ENCODE measurements at places on chromosomes 2 and 18.

DNA sequence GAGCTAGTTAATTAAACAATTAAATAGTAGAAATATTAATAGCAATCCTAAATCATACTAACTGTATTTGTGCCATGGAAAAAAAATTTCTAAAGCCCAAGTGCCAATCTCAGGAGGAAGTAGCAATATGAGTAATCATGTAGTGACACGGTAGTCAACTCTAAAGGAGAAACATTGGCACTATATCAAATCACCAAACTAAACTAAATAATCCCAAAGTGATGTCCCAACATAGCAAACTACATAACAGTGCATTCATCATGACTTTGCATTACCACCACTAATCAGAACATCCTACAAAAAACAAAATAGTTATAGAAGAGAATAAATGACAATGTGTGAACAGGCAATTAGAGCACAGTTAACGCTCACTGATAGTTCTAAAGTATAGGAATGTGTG, 195.1 kb downstream of the EXOC6B start:
- no peak for DNase-seq

- no peak for DNase-seq
These were observed 4.4 kb upstream of the SPRED2 start for GRCh38 chr2:65436824-65437221.

- no peak for DNase-seq
These were observed 79.4 kb downstream of the NEB start for GRCh38 chr2:151654891-151655290.

DNA sequence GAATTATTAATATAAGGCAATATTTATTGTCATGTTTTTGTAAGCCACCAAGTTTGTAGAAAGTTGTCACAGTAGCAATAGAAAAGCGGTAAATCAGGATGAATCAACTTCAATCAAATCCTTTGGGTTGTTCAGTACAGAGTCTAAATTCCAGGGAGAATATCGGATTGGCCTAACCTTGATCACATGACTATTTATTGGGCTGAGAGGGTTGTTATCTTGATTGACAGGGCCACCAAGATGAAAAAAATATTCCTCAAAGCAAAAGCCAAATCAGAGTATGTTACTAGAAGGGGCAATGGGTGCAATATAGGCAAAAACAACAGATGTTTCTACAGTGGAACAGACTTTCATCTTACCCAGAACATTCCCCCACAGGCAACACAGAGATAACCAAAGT, 270.0 kb downstream of the METTL4 start:
- no peak for DNase-seq

GRCh38 chr2:191384829-191385228, 139.6 kb downstream of the MYO1B start:
- no peak for DNase-seq

GRCh38 chr2:166057370-166058164, 70.3 kb downstream of the SCN1A start:
- DNase-seq: no peak

Measured in stimulated activated CD8-positive, alpha-beta memory T cell treated with anti-CD3 and anti-CD28 coated beads, Interleukin-2, amount 100 ng/mL, for 1 hour (primary cell).